ENCODE measurements at places on chromosomes 6 and 20.
A peak's percentile ranks its signal among the peaks of the same experiment; 100 is the strongest.

DNA sequence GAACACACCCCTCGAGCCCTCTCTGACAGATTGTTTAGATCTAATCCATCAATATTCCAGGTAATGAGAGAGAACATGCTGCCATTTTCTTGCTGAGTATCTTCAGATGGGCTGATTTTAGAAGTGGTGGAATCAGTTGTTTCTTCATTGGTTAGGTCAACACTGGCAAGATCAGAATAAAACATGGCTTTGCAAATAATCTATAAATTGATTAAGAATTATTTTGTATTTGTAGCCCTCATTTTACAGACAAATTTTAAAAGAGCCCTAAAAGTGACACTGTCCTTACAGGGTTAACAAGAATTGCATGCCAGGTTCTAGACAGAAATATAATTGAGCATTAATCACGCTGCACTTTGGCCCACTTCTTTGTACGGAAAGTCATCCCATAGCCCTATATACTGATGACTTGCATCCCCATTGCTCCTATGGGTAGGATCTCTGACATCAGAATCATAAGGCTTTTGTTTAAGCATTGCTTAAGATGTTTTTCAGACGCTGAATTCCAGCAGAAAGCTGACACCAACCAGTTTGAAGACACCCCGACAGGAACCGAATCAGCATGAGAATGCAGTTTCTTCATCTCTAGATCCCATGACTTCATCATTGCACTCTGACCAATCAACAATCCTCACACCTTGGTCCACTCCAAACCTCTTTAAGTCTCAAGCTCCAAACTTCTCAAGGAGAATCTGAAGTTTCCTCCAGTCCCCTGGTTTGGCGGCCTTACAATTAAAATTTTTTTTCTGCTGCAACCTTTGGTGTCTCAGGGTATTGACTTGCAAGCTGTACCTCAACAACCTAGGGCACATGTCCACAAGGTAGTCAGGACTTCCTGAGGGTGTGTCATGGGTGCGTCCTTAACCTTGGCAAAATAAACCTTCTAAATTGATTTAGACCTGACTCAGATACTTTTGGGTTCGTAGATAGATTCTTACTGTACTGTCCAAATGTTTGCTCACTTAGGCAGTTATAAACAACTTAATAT is 7.8 kb downstream of the TDP2 start:
- DNase-seq = no peak

DNA sequence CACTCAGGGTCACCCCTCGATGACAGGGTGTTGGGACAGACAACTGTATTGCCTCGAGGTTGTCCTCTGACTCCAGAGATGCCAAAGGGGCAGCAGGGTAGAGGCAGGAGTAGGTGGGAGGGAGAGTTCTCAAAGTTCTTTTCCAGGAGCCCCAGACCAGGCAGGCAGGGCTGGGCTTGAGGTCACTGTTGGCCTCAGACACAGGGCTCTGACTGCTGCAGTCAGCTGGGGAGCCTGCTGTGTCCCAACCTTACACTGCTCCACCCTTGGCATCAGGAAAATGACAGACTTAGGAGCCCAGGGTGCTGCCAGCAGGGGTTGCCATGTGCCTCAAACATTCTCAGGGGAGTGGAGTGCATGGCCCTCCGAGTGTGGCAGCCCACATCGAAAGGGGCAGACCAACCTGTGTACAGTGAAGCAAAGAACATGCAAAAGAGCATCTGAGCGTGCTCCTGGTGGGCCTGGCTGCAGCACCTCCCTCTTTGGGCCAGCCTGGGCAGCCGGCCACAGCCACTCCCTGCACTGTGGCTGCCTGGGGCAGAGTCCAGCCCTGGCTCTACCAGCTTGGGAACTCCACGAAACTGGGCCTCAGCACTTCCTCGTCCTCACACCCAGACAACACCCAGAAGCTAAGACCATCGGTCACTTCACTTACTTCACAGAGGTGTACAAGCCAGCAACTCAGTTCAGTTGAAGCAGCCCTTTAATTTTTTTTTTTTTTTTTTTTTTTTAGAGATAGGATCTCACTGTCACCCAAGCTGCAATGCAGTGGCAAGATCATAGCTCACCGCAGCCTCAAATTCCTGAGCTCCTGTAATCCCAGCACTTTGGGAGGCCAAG is 24.0 kb downstream of the C6orf132 start:
- DNase-seq = no peak

GRCh38 chr6:53119772-53120409 is 28.8 kb downstream of the GCM1 start:
- DNase-seq = peak; percentile 7

- no peak for DNase-seq
These were observed 24.0 kb downstream of the FRMD1 start for GRCh38 chr6:168054765-168055560.

GRCh38 chr6:22253955-22254655 is 42.7 kb downstream of the PRL start:
- no peak for DNase-seq

- DNase-seq = no peak
These were observed 8.0 kb downstream of the PRDM13 start for GRCh38 chr6:99614430-99615186.

DNA sequence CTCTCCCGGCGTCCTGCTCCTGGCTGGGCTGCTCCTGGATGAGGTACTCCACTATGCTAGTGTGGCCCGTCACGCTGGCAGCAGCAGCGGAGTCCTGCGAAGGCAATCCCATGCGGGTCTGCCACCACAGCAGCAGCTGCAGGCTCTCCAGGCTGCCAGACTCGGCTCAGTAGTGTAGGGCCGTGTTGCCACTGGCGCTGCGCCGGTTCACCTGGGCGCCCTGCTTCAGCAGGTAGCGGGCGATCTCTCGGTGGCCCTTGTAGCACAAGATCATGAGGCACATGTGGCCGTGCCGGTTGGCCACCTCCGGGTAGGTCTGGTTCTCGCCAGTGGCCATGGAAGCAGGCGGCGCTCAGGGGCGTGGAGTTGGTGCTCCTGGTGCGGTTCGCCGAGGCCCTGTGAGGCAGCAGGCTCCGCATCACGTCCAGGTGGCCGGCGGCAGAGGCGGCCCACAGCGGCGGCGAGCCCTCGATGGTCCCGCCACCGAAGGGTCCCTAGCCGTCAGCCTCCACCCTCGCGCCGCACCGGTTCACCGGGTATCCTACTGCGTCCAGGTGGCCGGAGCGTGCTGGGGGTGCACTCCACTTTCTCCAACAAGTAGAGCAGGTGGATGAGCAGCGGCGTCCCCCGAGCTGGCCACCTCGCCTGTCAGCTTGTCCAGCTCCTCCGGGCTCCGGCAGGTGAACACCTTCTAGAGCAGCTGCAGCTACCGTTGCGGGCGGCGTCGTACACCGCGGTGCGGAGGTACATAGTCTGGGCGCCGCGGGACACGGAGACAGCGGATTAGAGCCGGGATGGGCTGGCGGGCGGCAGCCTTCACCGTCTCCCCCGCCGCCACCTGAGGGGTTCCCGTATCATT is 19.8 kb downstream of the RFPL4B start:
- DNase-seq = no peak

DNA sequence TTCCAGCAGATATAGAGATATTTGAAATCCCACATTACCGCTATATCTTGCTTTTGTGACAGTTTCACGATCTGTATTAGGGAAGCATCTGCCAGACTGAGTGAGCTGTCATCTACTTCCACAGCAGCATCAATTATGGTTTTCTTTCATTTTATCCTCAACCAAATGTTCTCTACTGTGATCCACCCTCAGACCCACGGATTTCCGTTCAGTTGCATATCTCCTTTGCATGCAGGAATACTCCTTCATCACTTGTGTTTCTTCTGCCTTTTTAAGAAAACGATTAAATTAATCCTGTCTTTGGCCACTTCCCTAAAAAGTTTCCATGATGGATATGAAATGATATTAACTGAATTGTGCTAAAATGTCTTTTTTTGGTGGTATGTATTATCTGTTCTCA is 262.1 kb upstream of the ADGRB3 start:
- DNase-seq = no peak

DNA sequence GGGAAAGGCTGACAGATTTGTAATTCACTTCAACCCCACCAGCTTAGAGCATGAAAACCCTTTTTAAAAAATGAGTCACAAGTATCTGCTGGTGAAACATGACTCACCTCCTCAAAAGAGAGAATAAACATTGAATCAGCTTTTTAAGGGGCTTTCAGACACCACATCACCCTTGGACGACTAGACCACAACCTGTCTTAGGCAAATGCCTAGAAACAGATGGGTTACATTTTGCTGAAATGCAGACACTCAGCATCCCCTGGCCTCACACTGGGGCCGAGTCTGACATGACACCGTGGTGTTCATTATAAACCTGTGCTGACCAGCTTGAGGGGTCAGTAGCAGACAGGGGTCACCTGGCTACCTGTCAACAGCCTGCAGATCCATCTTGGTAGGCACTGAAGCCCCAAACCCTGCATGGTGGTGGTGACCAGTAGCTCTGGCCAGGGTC is 175.3 kb upstream of the CST7 start:
- peak; percentile 55 for DNase-seq

GRCh38 chr20:62284448-62284847 is 18.3 kb upstream of the ADRM1 start:
- no peak for DNase-seq
